ENCODE measurements at places on chromosomes 1 and 21. TPM values are rescaled to one million over a fixed set of nuclear protein-coding genes. Genes with fewer than 3 reads are reported as not detected.
A peak's percentile ranks its signal among the peaks of the same experiment; 100 is the strongest.

The KCNK2 gene
- 0.26 TPM for total RNA-seq

The MCM3AP gene
- total RNA-seq, result 91.5 TPM

GRCh38 chr1:17414022-17414421 is 25.5 kb downstream of the RCC2 start:
- no peak overlapping the region for H3K27ac ChIP-seq
- peaks cover 3% of the 10 kb centered on the region for H3K36me3 ChIP-seq
- no peak overlapping the region for H3K4me3 ChIP-seq
- H3K4me1 ChIP-seq, result no peaks in the 10 kb centered on the region

- peaks cover 72% of the 10 kb centered on the region for H3K27me3 ChIP-seq
- H3K27ac ChIP-seq, result no peak overlapping the region
- peak overlapping the region; percentile 25 for H3K4me3 ChIP-seq
- DNase-seq, result peak; percentile 83
Measured at GRCh38 chr1:115839029-115839678, 1.8 kb downstream of the NHLH2 start.

DNA sequence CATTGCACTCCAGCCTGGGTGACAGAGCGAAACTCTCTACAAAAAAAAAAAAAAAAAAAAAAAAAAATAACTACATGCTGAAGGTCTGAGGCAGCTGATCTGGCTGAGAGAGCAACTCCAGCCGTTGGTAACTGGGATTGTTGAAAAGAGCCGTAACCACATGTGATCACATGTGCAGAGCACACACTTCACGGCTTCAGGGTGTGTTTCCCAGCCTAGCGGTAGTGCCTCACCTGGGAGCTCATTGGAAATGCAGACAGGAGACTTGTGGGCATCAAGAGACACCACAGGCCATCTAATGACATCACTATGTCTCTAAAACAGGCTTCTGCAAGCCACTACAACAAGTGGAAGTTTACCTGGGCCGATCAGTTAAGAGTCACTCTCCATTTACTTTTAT is 11.8 kb upstream of the OTUD7B start:
- no peak overlapping the region for H3K27ac ChIP-seq
- H3K4me3 ChIP-seq, result no peak overlapping the region
- H3K4me1 ChIP-seq, result no peaks in the 10 kb centered on the region
- peak; percentile 33 for DNase-seq
- H3K36me3 ChIP-seq, result no peaks in the 10 kb centered on the region

- H3K4me1 ChIP-seq, result peaks cover 6% of the 10 kb centered on the region
- no peaks in the 10 kb centered on the region for H3K36me3 ChIP-seq
- DNase-seq, result no peak
Measured at GRCh38 chr1:245500546-245500945, 345.8 kb downstream of the KIF26B start.

DNA sequence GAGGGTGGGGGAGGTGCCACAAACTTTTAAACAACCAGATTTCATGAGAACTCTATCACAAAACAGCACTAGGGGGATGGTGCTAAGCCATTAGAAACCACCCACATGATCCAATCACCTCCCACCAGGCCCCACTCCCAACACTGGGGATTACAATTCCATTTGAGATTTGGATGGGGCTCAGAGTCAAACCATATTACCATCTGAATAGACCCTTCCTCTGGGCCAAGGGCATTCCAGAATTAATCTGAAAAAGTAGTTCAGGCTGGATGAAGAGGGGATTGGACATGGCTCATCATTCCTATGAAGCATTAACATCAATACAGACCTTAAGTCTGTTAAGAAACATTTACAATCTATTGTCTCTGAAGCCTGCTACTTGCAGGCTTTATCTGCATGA is 149.9 kb upstream of the DNAH14 start:
- no peaks in the 10 kb centered on the region for H3K27me3 ChIP-seq
- H3K4me3 ChIP-seq, result no peak overlapping the region
- H3K27ac ChIP-seq, result no peak overlapping the region
- DNase-seq, result no peak
- H3K36me3 ChIP-seq, result no peaks in the 10 kb centered on the region

Measured in left lung (tissue), 14 donors.